ENCODE measurements at places on chromosomes 2 and 18.

GRCh38 chr2:29469961-29470360 lies 354.7 kb downstream of the CLIP4 start:
- DNase-seq = no peak

DNA sequence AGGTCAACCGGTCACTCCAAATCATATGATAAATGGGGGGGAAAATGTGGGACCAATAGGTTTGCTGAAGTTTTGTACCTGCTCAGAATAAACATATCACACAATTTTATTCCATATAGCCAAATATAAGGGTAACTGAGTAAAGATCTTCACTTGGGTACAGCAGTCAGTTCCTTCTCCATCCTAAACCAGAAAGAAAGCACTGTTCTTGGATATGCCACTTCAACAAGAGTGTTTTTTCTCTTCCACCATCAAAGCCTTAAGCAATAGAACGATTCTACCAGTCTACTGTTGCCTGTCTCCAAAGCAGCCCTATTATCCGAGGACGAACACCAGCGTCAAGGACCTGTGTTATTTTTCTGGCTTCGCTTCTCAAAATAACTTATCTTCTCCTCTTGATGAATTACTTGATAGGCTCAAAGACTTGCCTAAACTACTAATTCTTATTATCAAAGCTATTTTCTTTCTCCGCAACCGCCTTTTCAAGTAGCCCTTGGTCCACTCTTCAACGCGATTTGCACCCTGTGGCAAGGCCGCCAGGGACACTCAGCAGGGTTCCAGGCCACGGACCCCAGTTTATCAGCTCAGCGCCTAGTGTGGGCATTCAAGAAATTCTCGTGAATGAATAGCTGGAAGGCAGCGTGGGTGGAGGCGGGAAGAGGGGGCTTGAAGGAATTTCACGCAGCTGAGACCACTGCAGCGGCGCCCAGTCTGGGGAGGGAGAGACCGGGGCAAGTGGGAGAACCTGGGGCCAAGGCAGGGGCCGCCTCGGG lies 646 bp downstream of the ALS2 start:
- DNase-seq = peak; percentile 18

- no peak for DNase-seq
Measured at GRCh38 chr2:48433682-48434081, 96.3 kb upstream of the STON1 start.

- DNase-seq = no peak
Measured at GRCh38 chr2:74864728-74865722, 31.1 kb downstream of the HK2 start.

DNA sequence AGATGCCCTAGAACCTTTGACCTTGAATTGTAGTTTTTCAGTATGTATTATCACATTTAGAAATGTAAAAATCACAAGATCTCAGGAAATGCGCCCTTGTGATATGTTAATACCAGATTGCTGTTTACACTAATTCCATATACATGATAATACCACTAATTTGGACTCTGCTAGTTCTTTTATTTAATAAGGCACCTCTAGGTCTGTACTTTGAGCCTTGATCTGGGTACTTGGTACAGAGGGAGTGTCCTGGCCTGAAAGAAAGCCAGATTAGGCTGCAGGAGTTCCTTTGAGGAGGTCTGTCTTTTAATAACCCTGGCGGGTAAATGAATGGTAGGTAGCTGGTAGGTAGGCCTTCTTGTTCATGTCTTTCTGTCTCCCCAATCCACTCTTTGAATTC lies 26.3 kb downstream of the PLEKHA3 start:
- no peak for DNase-seq

DNA sequence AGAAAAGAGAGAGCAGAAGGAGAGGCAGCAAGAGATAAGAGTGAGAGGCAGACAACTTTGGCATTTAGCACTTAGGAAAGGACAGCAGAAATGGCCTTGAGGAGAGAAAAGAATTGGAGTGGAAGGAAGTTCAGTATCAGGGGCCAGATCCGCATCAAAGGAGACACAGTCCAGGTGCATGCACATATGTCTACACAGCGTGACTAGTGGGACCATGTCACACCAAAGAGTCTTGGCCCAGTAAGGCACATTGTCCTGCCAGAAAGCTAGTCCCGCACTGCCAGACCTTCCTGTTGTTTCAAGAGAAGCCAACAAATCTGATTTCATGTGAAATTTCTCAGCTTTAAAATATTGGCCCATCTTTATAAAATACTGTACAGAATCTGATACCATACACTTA lies 8.5 kb upstream of the STK39 start:
- no peak for DNase-seq

DNA sequence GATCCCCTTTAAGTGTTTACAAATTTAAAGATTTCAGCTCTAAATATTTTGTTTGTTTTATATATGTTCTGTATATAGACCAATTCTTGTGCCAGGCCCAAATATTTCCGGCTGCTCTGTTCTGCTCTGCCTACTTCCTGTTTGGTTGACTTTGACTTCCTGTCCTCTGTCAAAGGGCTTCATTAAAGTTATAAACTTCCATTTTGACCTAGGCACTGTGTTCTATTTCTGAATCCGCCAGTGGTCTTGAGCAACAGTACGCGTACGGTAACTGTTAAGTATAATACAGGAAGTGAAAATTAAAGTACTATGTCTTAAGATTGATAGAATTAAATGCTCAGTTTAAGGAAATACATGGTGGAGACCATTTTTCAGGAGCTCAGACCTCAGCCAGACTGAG lies 13.5 kb upstream of the REL start:
- no peak for DNase-seq

- DNase-seq = no peak
Measured at GRCh38 chr2:1230155-1230893, 182.9 kb upstream of the TPO start.

DNA sequence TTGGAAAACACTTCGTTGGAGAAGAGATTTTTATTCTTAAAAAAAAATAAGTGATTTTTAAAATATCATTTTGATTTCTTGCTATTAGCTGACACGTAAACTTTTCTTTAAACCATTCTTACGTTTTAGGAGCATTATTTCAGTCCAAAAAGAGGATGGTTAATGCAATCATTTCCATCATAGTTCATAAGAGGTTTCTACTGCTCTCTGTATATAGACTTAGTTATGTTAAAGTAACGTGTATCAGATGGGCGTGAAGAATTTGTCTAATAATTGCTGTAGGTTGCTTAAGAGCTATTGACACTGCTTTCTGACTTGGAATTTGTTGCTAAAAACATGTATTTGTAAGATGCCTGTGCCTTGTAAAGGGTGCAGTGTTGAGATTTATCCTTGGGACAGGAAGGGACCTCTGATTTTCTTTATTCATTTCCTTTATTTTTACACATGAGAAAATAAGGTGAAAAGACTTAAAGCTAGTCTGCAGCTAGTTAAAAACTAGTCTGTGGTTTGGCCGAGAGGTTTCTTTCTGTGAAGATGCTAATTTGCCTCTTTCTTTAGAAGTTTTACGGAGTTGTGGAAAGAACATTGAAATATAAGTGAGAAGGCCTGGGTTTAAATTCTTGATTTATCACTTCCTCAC lies 2.9 kb downstream of the ANKRD12 start:
- DNase-seq = no peak

- no peak for DNase-seq
Measured at GRCh38 chr2:63580651-63581297, 7.5 kb downstream of the WDPCP start.
